ENCODE measurements at places on chromosomes 12 and 14. TPM values are rescaled to one million over a fixed set of nuclear protein-coding genes. Genes with fewer than 3 reads are reported as not detected.

PPM1H gene
- 3.0 TPM for total RNA-seq

KCNK10 gene
- not detected for total RNA-seq

PLA2G1B gene
- not detected for total RNA-seq

- no peak for DNase-seq
Measured at GRCh38 chr12:20429852-20430251, 61.5 kb downstream of the PDE3A start.

DNA sequence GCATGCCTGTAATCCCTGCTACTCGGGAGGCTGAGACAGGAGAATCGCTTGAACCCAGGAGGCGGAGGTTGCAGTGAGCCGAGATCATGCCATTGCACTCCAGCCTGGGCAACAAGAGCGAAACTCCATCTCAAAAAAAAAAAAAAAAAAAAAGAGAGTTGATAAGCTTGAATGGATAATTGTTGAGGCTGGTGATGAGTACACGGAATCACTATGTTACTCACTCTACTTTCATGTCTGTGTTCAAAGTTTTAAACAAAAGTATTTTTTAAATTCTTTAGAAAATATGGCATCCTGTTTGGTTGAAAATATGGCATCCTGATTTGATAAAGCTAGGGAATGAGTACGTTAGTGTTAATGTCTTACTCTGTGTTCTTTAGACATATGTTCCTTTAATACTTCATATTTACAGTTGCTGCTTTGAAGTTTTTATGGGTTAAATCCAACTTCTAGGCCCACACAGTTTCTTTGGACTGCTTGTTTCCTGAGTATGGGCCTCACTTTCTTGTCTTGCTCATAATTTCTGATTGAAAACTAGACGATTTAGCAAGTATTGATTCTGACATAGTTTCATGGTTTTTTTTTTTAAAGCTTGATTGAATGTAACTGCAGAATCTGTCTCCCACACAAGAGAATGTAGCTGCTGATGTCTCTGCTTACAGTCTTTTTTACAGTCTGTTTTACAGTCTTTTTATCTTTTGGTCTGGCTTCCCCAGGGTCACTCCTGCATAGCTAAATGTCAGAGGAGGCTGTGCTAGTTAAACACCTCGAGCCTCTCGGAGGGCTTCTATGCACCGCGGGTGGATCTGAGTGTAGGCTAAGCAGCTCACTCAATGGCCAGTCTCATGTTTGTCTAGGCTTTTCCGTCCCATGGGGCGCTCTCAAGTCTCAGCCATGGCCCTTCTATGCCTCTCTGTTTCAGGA is 14.1 kb upstream of the FBLN5 start:
- no peak for DNase-seq

GRCh38 chr12:82852529-82852928 is 165.8 kb downstream of the TMTC2 start:
- no peak for DNase-seq

- no peak for DNase-seq
Measured at GRCh38 chr12:16056910-16057309, 145.8 kb downstream of the DERA start.

Measured in esophagus muscularis mucosa (tissue), 4 donors.